ENCODE measurements at places on chromosomes 13 and 19.

DNA sequence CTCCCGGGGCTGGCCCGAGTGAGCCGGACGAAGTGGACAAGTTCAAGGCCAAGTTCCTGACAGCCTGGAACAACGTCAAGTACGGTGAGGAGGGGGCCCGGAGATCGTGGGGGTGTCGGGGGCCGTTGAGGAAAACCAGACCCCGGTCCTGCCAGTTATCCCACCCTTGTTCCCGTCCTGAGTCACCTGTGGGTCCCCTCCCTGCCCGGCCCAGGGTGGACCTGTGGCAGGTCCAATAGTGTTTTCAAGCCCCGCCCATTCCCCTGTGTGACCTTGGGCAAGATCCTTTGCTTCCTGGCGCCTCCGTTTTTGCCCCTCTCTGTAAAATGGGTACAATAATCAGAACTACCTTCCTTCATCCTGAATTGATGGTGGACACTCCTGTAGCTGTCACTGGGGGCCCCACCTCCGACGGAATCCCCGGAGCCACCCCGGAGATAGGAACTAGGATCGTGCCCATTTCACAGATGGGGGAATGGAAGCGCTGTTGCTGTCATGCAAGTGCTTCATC lies 593 bp downstream of the ATG4D start:
- DNase-seq: no peak

DNA sequence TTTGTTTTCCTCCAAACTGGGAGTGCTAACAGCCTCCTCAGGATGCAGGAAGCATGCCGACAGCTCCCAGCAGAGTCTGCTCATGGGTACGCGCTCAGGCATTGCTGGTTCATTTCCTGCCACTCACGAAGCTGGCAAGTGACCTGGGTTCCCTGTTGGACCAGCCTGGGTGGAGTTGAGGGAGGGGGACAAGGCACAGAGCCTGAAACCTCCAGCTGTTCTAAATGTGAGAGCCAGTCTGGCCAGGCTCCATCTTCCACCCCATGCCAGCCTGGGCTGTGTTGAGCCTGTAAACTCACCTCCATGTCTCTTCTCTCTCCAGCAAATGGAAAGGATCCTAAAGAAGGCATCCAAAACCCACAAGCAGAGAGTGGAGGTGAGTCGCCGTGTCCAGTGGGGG lies 5.0 kb downstream of the FAM32A start:
- DNase-seq: no peak

DNA sequence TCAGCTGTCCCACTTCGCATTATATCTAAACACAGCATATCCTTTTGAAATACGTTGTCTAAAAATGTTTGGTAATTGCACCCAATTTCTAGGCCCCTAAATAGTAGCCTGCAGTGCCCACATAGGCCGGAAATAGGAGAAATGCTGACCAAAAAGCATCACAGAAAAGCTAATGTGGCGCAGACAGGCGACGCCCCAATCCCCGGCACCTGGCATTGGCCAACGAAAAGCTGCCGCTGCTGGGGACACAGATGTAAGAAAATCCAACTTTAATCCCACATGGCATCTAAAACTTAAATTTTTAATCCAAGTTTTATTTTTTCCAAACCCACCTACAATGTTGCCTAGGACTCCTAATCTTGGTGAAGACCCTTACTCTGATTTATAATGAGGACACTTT lies 4.0 kb downstream of the SAFB2 start:
- DNase-seq: no peak

GRCh38 chr13:66139250-66139649 lies 1090.9 kb downstream of the PCDH9 start:
- DNase-seq: no peak

GRCh38 chr19:35135389-35135909 lies 590 bp upstream of the LGI4 start:
- DNase-seq: peak; percentile 62

All from SW480 (cell line).